NCI-H1092 (cell line): ENCODE measurements at places on chromosomes 1 and 21.
A peak's percentile ranks its signal among the peaks of the same experiment; 100 is the strongest.

DNA sequence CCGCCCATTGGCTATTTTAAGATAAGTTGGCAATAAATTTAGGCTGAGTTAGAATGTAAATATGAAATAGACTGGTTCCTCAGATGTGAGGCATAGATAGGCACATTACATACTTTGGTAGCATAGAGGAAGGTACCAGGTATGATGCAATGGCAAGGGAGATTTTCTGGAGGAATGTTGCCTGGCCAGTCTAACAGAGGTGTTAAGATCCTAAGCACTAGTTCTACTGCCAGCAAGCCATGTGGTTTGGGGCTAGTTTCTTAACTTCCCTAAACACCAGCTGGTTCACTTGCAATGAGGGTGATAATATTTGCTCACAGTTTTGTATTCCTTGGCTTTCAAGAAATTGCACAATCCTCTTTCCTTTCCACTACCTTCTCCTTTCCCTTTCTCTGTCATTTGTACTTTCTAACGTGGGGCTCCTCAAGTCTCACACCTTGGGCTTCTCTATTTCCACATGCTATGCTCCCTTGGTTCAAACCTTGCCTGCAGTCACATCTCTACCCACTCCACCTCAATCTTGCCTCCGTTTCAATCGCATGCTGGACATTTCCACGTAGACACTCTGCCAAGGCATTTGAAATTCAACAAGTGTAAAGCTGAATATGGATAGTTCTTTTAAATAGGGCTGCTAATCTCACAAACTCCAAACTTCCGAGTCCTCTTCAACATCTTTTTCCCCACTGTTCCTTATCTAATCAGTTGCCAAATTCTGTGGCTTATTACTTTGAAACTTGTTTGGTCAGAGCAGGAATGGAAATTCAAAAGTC is 4.7 kb upstream of the CD55 start:
- no peak for DNase-seq

- peak; percentile 33 for DNase-seq
Observed at GRCh38 chr1:16204634-16205333, 7.7 kb downstream of the ARHGEF19 start.

DNA sequence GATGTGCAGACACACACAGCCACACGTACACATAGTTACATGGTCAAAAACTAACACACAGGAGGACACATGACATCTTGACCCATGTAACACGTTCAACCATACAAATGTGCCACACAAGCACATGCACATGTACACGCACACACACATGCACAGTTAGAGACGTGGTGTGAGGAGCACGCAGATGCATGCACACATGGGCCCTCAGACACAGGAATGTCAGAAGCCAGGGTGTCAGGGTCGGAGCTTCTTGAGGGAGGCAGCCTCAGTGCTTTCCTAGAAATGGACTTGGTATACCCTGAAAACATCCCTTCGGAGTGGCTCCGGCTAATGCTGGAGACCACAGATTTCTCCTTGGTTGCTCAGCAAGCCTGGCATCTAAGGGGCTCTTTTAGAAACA is 114.3 kb downstream of the DMRTB1 start:
- DNase-seq = no peak

- no peak for DNase-seq
Observed at GRCh38 chr21:29154270-29154669, 23.8 kb downstream of the MAP3K7CL start.
